Activated CD4-positive, alpha-beta T cell treated with anti-CD3 and anti-CD28 coated beads for 36 hours (primary cell): ENCODE measurements at places on chromosomes 2 and 18. TPM values are rescaled to one million over a fixed set of nuclear protein-coding genes. Genes with fewer than 3 reads are reported as not detected.

Gene AGXT
- not detected for total RNA-seq

Gene TFPI
- 0.21 TPM for total RNA-seq

Gene KCNG2
- total RNA-seq, result not detected

Gene E2F6
- 10.6 TPM for total RNA-seq

DNA sequence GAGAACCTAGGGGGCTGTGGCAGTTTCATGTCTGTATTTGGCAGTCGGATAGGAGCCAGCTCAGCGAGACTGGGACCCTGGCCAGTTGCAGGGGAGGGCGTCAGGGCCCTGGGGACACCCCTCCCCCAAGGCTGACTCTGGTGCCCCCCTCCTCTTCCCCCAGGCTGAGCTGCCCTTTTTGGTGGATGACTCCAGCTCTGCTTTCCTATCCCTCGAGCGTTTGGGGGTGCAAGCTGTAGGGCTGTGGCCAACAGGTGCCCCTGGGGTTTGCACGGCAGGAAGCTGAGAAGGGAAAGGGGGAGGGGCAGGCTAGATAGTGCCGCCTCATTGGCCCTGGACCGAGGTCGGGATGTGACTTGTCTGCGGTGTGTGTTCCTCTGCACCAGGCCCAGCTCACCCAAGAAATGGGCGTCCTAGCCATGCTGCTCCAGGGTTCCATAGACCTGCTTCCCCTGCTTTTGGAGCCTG is 26.4 kb downstream of the SPEG start:
- peaks cover 4% of the 10 kb centered on the region for H3K4me1 ChIP-seq
- no peaks in the 10 kb centered on the region for H3K27me3 ChIP-seq
- H3K4me3 ChIP-seq, result no peak overlapping the region
- H3K27ac ChIP-seq, result no peak overlapping the region

- no peak for DNase-seq
- H3K27me3 ChIP-seq, result no peaks in the 10 kb centered on the region
- H3K4me3 ChIP-seq, result no peak overlapping the region
- H3K36me3 ChIP-seq, result peaks cover 14% of the 10 kb centered on the region
- H3K27ac ChIP-seq, result peak overlapping the region; percentile 10
Measured at GRCh38 chr2:203492965-203493364, 42.1 kb downstream of the RAPH1 start.
